ENCODE measurements at places on chromosomes 1 and 21.
A peak's percentile ranks its signal among the peaks of the same experiment; 100 is the strongest.

DNA sequence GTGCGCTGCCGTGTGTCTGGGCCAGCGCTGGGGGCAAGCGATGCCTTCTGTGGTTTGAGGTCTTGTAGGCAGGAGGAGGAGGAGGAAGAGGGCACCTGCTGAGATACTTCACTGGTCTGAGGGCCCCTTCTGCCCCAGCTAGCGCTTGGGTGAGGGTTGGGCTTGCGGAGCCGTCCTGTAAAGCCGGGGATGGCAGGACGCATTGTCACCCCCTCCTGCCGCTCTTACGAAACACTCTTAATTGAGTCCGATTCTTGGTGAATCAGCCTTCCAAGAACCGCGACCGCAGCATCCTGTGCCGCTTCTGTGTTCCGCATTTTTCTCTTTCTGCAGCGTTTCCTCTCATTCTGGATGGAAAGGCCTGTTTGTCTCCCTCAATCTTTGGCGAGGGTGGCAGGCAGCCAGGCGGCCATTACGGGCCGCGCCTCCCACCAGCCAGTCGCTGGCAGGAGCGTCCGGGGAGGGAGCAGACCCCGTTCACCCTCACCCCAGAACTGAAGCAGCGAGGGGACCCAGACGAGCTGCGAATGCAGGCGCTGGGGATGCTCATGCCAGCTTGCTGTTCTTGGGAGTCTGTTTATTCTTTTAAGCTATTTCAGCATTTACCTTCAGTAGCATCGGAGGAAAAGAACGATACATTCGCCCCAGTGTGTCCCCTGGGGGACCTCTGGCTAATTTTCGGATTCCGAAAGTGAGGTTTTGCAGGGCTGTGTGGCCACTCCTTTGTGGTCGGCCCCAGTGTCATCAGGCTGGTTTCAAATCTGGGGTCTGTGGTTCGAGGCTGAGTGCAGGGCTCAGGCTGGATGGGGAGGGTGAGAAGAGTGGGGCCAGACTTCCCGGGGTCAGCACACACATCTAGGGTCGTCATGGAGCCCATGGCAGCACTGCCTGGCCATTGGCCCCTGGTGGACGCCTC lies 62.7 kb downstream of the SKI start:
- DNase-seq: peak; percentile 93

DNA sequence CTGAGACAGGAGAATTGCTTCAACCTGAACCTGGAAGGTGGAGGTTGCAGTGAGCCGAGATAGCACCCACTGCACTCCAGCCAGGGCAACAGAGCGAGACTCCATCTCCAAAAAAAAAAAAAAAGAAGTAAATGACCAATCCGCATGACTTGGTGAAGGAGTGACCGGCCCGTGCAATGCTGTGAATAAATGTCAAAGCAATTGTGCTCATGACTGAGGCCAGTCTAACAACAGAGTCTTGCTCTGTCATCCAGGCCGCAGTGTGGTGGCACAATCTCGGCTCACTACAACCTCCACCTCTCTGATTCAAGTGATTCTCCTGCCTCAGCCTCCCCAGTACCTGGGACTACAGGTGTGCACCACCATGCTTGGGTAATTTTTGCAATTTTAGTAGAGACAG lies 27.8 kb upstream of the SLC19A1 start:
- no peak for DNase-seq

- no peak for DNase-seq
These were observed 130.1 kb downstream of the NPHP4 start for GRCh38 chr1:5861871-5862825.

DNA sequence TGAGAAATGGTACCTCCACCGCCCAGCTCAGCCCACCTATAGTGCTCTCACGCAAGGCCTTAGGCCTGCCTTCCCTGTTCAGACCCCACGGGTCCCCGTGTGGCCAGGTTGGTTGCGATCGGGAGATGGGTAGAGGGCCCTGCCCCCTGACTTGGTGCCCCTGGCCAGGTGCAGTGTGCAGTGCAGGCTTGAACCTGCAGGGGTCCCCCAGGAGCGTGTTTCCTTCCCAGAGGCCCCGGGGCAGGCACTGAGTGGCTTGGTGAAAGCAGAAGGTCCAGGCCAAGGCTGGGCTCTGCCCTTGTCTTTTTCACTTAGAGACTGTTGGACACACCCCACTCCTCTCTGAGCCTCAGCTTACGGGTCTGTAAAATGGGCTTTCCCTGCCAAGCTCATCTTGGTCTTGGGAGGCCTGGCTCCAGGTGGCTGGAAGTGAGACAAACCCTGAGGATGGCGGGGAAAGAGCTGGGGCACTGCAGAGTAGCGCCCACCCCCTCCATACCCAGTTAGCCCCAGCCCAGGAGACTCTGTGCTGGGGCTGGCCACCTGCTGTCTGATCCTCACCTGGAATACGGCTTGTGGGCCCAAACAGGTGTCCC lies 9.3 kb upstream of the HES5 start:
- no peak for DNase-seq
